Stimulated activated CD4-positive, alpha-beta T cell treated with anti-CD3 and anti-CD28 coated beads, Interleukin-4, amount 100 ng/mL, for 4 hours (primary cell): ENCODE measurements at places on chromosomes 2 and 18.

DNA sequence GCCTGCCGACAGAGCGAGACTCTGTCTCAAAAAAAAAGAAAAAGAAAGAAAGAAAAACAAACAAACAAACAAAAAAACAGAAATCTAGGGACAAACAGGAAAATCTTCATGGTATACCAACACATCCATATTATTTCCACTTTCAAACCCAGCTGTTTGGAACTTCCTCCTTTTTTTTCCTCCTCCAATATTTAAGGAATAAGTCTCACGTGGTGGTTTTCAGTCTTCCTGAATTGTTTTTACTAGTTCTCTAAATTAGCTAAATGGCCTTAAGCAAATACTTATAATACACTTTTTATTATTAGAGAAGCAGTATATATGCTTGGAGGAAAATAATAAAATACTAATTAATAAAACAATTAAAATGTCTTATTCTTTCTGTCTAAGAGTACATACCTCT, 48.7 kb upstream of the GLS start:
- DNase-seq: no peak

- DNase-seq: no peak
Observed at GRCh38 chr2:38666556-38666910, 619 bp downstream of the GALM start.

GRCh38 chr2:240965905-240966456, 32.4 kb upstream of the SNED1 start:
- DNase-seq: no peak

DNA sequence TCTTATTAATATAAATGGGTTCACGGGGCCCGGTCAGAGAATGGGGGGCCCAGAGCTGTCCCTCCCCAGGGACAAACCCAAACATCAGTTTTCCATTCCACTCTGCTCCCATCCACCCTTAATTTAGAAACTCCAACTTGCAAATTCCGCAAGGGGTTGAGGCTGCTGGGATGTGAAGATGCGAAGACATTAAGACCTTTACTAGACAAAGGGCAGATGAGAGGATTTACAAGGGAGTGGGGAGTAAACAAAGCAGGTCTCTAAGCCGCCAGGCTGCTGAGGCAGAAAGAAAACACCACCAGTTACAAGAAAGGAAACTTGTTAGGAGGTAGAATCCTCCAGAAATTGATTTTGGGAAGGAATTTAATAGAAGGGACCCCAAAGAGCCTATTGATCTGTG, 33.1 kb downstream of the MARCO start:
- DNase-seq: no peak

GRCh38 chr2:176284461-176285049, 15.3 kb downstream of the MTX2 start:
- no peak for DNase-seq

- DNase-seq: no peak
Observed at GRCh38 chr2:95049683-95049955, 24.1 kb downstream of the MAL start.

- no peak for DNase-seq
Observed at GRCh38 chr2:163944347-163944737, 208.5 kb upstream of the FIGN start.

DNA sequence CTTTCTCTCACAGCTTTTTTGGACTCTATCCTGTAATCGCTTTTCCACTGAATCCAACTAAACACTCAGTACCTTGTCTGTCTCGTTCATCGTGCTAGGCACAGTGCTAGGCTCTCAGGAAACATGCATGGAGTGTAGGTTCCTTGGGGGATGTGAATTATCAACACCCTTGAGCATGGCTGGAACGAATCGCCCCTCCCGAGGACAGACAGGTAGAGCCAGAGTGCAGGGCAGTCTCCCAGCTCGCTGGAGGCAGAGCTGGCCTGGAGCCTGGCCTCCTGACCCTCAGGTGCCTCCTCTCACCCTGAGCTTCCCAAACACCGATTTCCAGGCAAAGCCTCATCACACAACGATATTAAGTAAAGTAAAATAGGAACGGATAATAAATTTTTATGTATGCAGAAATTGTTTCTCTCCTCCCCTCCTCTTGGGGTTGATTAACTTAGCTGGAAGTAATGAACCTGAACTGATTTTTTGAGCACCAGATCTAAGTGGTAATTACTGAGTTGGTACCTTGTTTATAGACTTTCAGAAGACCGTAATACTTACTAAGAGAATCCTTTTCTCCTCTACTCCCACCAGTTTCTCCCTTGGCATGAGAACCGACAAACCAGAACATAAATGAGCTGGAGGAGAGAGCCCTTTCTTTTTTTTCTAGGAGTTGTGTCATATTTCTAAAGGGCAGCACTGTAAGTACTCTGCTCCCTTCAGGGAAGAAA, 90.5 kb downstream of the MSH2 start:
- DNase-seq: no peak

DNA sequence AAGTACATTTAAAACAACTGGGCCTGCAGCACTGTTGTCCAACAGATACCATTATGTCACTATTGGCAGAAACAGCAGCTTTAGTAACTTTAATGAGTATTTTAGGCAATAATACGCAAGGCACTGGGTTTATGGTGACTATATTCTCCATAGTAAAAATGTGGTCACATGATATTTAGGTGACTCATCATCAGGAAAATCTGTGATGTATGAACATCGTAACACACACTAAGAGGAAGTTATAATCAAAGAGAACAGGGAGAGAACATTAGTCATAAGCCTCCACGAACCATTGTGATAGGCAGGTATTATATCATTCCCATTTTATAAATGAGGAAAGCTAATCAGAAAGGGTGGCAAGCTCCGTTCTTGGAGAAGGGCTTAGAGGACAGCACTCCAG, 36.9 kb downstream of the RAPH1 start:
- DNase-seq: no peak

GRCh38 chr2:209390839-209391238, 33.0 kb upstream of the MAP2 start:
- no peak for DNase-seq

GRCh38 chr18:40413160-40413559, 1541.9 kb upstream of the PIK3C3 start:
- no peak for DNase-seq

GRCh38 chr2:96151595-96152303, 6.5 kb upstream of the DUSP2 start:
- no peak for DNase-seq

GRCh38 chr2:121196132-121196848, 88.7 kb downstream of the TFCP2L1 start:
- no peak for DNase-seq
